CD4-positive, alpha-beta T cell (primary cell): ENCODE measurements at places on chromosomes 11 and 22. TPM values are rescaled to one million over a fixed set of nuclear protein-coding genes. Genes with fewer than 3 reads are reported as not detected.

DNA sequence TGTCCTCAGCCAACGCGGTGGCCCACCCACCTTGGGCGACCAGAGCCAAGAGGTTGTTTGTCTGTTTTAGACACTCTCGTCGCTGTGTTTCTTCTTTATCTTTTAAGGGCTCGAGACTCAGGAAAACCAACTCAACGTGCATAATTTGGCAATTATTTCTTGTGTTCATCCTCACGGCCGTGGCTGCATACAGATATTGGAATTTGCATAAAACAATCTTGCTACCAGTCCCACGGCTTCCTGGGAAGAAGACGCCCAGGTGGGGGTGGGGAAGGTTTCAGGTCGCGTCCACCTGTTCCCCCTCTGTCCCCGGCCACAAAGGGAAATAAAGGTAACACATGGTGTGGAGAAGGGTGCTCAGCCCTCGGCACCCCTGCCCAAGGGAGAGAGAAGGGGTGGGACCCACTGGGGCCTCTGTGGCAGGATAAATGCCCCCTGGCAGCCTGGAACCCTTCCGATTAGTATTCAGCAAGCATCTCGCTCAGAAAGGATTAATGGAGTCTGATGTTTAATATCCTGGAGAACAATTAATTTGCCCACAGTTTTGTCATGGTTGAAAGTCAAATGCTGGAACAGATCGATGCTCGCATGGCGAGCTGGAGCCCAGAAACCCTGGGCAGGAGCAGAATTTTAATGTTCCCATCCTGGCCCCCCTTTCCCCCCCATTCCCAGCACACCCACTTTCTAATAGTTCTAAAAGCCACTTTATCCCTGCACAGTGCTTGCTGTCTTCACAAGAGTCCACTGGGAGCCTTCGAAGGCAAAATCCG is 359.7 kb downstream of the MN1 start:
- no peak for DNase-seq
- no peak overlapping the region for H3K27ac ChIP-seq
- H3K4me3 ChIP-seq = no peak overlapping the region
- no peaks in the 10 kb centered on the region for H3K36me3 ChIP-seq

Gene CELSR1
- total RNA-seq = 1.1 TPM

DNA sequence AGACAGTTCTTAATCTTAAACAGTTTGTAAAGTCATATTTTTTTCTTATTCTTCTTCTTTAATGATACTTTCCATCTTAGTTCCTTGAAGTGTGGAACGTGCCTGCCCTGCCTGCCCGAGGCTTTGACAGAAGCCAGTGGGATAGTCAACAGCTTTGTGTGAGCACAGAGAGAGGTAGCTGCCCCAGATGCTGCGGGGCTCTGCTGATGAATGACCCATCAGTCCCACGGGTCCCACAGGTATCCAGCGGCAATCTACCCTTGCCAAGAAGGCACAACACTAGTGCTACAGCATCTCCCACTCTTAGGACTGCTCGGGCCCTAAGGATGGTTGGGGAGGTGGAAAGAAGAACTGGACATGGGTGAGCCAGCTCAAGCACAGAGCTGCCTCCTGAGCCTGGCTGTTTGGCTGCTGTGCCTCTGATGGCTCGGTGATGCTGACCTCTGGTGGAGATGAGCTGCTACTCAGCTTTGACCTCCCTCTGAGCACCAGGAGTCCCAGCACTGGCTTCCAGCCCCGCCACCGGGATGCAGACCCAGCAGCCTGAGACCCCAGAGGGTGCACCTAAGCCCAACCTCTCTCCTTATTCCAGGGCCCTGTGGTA is 11.8 kb upstream of the APLNR start:
- no peak overlapping the region for H3K27ac ChIP-seq
- no peaks in the 10 kb centered on the region for H3K36me3 ChIP-seq
- no peak for DNase-seq
- H3K4me3 ChIP-seq = no peak overlapping the region
- H3K27me3 ChIP-seq = peaks cover 20% of the 10 kb centered on the region
- no peaks in the 10 kb centered on the region for H3K4me1 ChIP-seq

Gene OR2AG2
- total RNA-seq = 0.06 TPM

DNA sequence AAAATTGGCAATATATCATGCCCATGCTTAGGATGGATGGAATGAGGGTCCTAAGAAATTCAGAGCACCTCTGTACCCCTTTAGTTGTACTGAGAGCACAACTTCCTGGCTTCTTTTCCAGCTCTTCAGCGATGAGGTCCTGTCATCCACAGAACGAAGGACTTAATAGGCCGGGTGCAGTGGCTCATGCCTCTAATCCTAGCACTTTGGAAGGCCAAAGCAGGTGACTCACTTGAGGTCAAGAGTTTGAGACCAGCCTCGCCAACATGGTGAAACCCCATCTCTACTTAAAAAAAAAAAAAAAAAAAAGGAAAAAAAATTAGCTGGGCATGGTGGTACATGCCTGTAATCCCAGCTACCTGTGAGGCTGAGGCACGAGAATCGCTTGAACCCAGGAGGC is 125.3 kb upstream of the BMAL1 start:
- DNase-seq = no peak
- no peaks in the 10 kb centered on the region for H3K27me3 ChIP-seq
- H3K4me1 ChIP-seq = no peaks in the 10 kb centered on the region
